Cortex of kidney (tissue), 1 donor: ENCODE measurements at places on chromosomes 12 and 14.

GRCh38 chr12:128056136-128056801 lies 210.7 kb upstream of the TMEM132C start:
- DNase-seq = no peak

- no peak for DNase-seq
Measured at GRCh38 chr12:68434391-68435298, 102.5 kb upstream of the MDM1 start.

DNA sequence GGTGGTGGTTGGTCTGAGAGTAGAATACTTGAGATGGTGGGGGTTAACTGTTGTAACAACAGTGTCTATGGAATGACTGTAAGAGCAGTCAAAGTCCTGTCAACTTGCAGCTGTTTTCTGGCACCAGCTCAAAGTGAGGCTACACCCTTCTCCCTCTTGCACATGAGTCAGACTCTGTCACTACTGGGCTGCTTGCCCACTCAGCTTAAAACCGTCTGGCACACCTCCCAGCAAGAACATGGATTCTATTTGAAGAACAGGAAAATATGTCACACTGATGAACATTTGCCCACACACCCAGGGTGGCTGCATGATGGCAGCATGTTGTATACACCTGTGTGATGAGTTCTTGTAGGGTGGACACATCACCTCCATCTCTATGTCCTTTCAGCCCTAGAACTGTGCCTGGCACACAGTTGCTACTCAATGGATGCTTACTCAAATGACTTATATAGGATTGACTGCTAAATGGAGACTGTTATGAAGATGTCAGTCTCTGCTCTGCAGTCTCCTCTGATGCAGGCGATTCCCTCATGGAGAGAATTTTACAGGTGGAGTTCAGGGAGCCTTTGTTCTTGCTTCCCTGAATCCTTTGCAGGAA lies 19.3 kb upstream of the SERPINA6 start:
- no peak for DNase-seq

DNA sequence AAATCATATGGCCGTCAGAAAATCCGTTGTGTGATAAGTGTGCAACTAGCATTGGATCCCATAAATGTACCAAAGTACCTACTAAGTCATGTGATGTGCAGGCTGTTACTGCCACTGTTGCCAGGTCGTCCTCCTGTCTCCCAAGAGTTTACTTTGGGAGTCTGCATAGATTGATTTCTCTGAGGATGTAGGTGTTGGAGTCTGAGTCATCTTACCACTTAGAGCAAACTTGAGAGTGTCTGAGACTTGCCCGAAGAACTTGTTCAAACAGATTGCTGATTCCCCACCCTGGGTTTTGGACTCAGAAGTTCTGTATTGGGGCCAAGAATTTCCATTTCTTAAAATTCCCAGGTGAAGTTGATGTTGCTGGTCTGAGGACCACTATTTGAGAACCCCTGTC lies 11.4 kb downstream of the TMX1 start:
- DNase-seq = no peak

DNA sequence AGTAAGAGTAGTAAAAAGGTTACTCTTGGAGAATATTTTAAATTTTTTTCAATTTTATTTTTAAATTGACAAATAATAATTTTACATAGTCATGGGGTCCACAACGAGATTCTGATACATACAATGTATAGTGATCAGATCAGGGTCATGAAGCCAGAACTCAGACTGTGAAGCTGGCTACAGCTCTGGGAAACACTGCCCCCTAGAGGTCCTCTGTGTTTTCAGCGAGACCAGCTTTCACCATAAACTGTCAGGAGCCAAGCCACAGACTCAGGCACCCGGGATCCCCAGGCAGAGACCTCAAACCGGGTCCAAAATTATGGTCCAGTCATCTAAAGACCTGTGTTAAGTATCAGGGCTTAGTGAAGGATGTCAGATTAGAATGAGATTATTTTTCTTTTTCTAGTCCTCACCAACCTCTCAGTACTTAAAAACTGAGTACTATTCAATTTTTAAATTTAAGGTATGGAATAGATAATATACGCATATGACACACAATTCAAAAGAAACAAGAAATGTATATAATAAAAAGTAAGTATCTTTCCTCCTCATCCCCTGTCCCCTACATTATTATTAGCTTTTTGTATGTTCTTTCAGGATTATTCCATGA lies 397.1 kb downstream of the MDGA2 start:
- no peak for DNase-seq

GRCh38 chr12:58310809-58311622 lies 369.6 kb downstream of the ATP23 start:
- no peak for DNase-seq

DNA sequence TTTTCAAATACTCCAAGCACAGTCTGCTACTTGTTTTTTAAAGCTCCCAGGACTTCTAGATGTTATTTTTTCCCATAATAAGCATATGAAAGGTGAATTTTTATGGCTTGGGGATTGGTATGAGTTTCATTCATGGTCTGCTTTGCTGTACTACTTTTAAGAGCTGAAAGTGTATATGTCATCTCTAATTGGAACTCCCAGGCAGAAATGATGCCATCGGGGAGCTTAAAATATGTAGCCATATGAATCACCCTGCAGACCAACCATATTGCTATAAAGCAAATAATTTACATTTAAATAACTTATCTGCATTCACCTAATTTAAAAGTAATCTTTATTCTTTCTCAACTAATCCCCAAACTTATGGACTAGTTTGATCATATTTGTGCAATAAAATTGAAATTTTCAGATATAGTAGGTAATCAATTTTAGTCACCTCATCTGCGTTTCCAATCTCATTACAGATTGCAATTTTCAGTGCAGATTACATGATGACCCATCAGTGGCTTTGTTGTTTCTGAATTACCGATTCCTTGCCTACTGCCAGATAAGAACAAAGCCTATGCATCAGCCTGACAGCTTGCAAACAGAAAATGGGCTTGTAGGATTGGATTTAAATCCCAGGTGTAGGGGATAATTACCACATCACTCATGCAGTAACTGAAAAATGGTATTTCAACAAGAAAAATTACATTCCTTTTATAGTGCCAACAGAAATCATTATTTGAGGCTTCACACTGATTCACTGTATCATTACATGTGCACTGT lies 689.4 kb downstream of the NOVA1 start:
- no peak for DNase-seq

DNA sequence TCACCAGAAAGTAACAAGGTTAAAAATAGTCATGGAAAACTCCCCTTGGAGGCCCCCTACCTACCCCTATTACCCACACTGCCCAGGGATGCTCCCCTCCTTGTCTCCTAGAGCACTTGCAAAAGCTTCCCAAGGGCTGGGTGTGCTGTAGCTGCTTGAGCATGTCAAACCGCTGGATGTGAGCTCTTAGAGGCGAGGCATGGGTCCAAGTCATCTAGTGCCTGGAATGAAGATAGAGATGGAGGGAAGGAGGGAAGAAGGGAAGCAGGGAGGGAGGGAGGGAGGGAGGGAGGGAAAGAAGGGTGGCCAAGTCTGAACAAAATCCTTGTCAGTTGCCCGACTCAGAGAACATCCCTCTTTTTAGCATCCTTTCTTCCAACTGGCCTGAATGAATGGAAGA lies 43.1 kb downstream of the LTBP2 start:
- no peak for DNase-seq

- no peak for DNase-seq
Measured at GRCh38 chr12:46167412-46167811, 101.4 kb downstream of the SLC38A1 start.

GRCh38 chr14:86501611-86502010 lies 971.7 kb downstream of the FLRT2 start:
- DNase-seq = no peak

GRCh38 chr14:103994535-103995184 lies 52.3 kb upstream of the RD3L start:
- no peak for DNase-seq

DNA sequence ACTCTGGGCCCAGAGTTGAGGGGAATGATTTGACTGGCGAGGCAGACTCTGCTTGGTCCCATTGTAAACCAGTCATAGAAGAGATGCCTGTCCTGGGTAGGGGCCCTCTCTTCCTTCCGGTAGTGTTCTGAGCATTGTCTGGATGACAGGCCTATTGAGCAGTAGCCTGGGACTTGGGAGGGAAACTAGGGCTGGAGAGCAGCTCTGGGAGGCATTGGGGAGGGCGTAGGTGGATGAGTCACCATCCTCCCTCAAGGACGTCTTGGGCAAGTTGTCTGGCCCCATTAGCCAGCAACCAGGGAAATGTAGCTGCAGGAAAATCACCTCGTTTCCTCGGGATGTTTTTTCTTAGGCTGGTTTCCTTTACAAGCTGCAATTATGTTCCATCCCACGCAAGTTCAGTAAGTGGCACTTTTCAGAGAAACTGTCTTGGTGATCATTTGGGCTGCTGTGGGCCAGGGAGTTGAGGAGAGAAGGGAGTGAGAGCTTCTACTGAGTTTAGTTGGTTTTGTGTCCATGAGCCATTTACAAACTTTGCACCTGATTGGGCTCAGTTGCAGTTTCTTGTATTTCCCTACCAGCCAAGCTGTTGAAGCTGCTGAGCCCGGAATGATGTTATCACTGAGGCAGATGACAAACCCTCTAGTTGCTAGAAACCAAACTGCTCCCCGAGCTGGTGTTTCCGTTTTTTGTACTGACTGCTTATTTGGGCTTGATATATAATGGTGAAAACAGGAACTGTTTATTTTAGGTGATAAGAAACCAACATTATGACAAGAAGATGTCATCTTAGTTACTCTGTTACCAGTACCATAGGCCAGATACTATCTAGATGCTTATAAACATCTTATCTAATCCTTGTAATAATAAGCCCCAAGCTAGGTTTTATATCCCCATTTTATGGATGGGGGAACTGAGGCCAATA lies 147.6 kb downstream of the CHST11 start:
- no peak for DNase-seq

GRCh38 chr12:75836533-75836932 lies 195.0 kb downstream of the PHLDA1 start:
- DNase-seq = no peak

DNA sequence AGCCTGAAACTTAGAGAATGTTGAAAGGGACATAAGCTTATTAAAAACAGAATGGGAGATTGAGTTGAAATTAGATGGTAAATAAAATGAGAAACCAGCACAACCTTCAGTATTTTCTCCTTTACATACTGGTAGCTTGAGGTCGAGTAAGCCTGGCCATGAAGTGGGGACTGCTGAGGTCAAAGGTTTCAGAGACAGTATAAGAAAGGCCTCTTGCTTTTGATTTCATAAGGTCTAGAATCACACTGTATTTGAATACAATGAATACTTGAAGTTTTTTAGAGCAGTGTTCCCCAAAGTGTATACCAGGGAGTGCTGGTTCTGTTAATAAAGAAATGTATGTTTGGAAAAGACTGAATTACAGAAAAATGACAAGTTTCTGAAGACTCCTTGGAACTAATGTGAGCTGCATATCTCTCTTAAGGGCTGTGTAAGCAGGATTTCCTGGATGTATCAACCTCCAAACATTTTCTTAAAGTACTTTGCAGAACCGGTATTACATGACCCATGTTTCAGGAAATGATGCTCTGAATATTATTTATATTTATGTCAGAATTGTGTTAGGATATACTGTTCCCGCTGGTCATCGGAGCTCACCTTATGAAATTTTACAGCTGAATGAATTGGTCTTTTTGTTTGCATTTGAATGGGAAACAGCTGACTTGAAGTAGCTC lies 85.0 kb downstream of the AKAP6 start:
- no peak for DNase-seq

GRCh38 chr14:69088586-69088985 lies 64.3 kb downstream of the DCAF5 start:
- DNase-seq = no peak

DNA sequence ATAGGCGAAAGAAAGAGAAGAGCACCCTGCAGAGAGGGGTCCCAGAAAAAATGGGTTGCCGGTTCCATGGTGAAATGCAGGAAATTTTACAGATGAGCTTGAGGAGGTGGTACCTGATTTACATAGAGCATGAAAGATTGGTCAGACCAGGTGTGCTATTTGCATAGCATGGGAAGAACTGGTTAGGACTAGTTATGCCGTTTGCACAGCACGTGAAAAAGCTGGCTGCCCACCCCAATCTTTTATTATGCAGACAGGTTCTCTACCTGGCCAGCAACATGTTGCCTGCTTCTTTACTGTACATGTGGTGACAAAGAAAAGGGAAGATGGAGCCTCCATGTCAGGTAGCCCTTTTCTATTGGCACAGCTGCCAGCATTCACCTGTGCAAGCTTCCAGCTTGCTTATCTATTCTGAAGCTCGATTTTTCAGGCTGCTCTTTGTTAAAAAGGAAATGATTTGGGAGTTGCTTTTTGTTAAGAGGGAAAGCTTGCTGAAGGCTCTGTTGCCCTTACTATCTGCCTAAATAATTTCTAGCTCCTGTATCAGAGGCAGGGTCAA lies 62.9 kb upstream of the ELK3 start:
- DNase-seq = no peak

DNA sequence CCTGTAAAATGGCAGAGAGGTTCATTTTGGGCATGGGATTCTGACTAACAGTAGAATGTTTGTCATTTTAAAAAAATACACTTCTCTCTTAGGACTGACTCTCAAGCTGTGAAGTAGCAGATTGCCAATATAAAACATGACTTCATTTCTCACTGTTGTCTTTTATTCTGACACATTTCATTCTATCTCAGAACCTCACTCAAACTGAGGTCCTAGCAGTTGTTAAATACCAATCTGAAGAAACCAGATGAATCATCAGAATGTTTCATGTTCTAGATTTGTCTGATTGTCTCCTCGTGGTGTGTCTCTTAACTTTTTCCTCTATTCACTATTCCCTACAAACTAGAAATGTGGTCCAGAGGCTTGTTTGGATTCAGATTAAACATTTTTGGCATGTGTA lies 276.5 kb upstream of the NPAS3 start:
- DNase-seq = no peak

DNA sequence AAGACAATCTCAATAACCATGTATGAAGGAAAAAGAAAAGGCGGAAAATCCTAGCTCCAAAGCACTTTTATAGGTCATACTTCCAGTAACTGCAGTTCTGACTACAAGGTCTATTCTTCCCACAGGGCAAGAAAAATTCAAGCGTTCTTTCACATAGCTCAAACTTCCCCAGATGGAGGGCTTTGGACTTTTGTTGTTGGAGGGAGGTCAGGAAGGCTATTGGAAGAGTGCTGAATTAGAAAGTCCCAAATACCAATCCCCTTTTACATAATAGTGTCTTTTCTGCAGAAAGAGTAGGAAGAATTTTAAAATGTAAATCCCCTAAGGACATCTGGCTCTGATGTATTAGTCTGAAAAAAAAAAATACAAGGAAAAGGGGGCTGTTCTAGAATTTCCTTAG lies 309.4 kb downstream of the MDGA2 start:
- no peak for DNase-seq

- no peak for DNase-seq
Measured at GRCh38 chr12:129564768-129565167, 339.1 kb downstream of the TMEM132D start.

- no peak for DNase-seq
Measured at GRCh38 chr12:116606397-116606796, 47.2 kb downstream of the MAP1LC3B2 start.

- DNase-seq = no peak
Measured at GRCh38 chr12:57553343-57554202, 3.7 kb downstream of the KIF5A start.

DNA sequence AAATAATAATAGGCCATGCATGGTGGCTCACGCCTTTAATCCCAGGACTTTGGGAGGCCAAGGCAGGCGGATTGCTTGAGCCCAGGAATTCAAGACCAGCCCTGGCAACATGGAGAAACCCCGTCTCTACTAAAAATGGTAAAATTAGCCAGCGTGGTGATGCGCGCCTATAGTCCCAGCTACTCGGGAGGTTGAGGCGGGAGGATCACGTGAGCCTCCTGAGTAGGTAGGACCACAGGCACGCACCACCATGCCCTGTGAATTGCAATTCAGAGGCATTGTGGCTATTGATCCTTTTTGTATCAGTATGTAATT lies 2.3 kb downstream of the ARHGDIB start:
- DNase-seq = no peak
